ENCODE measurements at places on chromosomes 16 and 17.

DNA sequence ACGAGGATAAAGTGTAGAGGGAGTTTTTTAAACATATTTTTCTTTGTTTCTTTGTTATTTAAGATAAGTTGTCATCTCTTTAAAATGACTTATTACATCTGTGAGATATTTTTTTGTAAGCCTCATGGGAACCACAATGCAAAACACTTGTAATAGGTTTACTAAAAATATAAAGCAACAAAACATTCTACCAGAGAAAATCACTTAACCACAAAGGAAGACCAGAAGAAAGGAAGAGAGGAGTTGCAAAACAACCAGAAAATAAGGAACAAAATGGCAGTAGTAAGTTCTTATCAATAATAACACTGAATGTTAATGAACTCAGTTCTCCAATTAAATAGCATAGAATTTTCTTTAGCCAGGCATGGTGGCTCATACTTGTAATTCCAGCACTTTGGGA is 22.9 kb downstream of the DHRS7B start:
- no peak for DNase-seq

DNA sequence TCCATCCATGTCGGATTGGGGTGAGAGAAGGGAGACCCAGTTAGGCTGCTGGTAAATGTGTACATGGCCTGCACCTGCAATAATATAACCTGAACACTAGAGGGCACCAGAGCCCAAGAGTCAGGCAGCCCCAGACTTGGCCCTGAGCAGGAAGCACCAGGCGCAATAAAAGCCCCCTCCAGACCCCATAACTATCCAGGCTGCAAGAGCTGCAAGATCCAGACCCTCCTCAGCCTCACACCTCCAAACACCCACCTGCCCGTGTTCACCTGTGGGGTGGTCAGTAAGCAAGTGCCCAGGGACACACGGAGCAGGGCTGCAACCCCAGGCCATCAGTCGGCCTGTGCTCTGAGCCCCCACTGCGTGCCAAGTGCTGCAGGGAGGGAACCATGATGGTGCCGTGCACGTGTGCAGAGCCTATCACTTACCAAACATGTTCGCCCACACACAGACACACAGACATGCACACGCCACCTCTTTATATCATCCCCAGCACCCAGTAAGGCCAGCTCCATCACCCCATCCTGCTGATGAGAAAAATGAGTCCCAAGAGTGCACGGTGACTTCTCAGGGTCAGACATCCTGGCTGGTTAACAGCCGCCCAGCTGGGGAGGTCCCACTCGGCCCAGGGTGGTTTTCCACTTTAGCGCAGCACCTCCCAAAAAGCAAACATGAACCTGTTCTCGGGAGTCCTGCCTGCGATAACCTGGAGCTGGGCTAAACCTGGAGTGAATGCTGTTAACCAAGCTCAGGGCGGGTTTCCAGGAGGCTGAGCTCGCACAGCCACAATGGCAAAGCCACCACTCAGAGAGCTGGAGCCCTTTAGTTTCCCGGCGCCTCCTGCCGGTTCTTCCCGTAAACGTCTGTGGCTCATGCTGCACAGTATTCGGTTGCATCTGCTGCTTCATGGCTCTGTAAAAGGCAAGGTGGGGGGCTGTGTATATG is 439.8 kb downstream of the SOX9 start:
- DNase-seq = peak; percentile 9

GRCh38 chr17:52027081-52027480 is 131.4 kb downstream of the CA10 start:
- DNase-seq = no peak

- DNase-seq = peak; percentile 3
Measured at GRCh38 chr16:75566758-75567255, 628 bp downstream of the GABARAPL2 start.

- no peak for DNase-seq
Measured at GRCh38 chr17:32931686-32932085, 3.7 kb downstream of the TMEM98 start.

GRCh38 chr16:82657239-82657638 is 30.5 kb downstream of the CDH13 start:
- no peak for DNase-seq

GRCh38 chr16:51236583-51236982 is 85.5 kb upstream of the SALL1 start:
- DNase-seq = no peak

DNA sequence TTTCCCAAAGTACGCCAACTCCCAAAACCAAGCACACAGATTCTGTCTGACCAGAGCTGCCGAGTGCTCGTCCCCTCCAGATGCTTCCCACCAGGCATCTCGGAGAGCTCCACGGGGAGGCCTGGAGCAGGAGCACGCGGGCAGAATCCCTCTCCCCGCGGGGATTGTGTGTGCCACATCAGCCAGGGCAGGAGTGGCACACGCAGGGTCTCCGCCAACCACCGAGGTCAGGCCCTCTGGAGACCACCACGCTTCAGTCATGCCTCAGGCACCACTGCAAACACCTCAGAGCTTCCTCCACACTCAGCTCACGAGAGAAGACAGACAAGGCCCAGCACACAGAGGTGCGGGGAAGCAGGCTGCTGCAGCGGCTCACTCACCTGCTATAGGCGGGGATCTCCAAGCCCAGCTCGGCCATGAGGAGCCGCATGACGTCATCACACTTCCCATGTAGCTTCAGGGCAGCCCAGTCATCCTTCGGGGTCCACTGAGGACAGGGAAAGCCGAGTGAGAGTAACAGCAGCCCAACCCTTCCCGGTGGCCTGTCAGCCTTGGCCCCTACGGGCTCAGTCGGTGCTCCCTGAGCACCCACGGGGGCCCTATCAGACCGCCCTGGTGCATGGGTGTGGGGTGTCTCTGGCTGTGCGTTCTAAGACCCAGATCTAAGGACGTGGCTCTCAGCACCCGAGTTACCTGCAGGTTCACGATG is 2.3 kb upstream of the PCYT2 start:
- no peak for DNase-seq

- DNase-seq = no peak
Measured at GRCh38 chr16:962901-963814, 7.6 kb downstream of the LMF1 start.

DNA sequence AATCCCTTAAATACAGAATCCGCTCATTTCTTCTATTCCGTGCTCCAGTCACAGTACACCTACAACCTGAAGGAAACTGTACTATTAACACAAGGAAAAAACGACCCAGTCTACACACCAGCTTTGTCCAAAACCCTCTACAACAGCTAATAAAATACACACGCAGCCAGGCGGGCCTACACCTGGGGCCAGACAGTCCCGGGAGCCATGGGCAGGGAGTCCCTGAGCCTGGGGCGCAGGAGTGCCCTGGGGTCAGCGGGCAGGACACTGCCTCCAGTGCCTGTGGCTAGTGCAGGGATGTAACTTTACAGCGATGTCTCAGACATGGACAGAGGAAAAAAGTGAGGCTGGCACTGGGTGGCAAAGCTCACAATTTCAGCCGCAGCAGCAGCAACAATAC is 28.5 kb downstream of the GNPTG start:
- DNase-seq = no peak

- no peak for DNase-seq
Measured at GRCh38 chr17:79322211-79323123, 247.8 kb downstream of the ENGASE start.

DNA sequence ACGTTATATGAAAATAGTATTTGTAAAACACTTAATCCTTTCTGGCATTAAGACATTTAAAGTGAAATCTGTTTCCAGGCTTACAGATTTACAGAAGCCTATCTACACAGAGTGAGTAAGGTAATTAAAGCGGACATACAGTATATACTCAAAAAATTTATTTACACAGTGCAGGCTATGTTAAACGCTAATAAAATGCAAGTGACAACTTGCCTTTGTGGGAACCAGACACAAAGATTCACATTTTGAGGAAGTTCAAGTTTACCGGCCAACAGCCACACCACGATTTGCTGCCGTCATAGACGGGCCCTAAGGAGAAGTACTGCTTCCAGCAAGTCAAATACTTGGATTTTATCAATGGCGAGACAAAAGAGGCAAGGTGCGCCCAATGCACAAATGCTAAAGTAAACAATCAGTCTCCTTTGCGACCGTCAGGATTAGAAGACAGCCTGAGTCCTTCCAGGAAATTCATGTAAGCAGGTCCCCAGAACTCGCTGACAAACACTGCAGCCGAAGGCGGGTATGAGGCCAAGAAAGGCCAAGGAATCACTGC is 801 bp downstream of the VPS35 start:
- no peak for DNase-seq

GRCh38 chr16:30876867-30877266 is 17.0 kb downstream of the BCL7C start:
- no peak for DNase-seq

DNA sequence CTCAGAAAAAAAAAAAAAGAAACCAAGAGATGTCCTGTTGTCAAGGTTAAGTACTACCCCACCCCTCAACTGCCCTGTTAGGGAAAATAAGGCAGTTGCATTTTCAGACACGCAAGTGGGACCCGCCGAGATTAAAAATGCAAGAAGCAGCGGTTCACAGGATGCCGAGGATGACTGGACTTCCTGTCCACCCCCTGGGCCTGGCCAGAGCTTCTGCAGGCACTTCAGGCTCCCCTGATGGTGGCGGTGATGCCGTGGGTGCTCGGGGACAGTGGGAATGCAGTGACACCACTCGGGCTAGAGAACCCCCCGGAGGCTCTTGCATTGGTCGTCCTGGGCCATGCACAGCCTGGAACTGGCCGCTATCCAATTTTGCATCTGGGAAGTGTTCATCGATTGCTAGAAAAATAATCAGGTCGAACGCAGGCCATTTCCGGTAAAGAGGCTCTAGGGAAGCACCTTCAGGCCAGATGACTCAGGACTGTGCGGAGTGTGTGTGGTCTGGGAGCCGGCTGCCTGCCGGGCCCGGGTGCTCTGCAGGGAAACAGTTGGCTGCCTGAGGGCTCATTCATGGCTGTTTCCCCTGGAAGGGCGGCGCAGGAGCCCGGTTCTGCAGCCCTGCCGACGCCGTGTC is 13.4 kb upstream of the CRISPLD2 start:
- DNase-seq = no peak

DNA sequence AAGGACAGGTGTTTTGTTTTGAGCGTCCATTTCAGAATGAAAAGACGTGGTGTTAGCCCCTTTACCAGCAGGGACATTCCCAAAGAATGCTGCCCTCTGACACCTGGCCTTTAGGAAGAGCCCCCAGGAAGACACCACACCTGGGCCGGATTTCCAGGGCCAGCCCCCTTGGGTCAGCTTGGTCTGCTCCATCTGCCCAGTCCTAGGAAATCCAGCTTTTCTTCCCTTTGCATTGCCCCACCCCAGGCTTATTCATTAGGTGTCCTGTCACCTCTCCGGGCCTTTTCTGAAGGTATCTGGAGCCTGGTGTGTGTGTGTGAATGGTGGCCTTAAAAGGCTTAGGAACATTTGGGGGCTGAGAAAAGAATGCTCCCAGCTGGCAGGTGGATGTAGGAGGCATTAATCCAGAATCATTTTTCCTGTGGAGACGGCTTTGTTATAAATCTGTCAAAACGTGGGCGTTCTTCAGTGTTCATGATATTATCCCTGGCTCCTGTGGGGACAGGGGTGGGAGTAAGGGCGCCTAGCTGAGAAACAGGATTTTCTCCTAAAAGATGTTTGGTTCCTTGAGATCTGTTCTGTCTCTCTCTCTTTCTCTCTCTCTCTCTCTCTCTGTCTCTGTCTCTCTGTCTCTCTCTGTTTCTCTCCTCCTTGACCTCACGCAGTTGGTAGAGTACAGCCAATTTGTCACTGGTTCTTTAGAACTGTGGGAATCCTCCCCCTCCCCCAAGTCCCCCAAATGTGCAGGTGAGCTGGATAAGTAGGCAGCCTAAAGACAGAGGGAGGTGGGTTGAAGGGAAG is 84.0 kb downstream of the NTN1 start:
- no peak for DNase-seq

DNA sequence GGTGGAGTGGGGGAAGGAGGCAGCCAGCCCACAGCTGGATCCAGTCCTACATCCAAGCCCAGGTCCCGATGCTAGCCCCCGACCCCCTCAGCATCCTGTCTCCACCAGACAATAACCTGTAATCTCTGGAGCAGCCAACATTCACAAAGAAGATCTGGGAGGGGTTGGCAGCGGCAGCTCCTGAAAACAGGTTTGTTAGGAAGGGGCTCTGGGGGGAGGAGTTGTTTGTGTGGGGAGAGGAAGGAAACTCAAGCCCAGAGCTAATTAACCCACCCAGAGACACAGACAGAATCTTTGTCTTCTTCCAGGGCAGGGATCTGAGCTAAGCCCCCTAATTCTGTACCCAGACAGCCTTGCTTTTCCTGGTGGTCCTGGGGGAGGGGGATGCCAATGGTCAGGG is 4.6 kb upstream of the C17orf113 start:
- DNase-seq = no peak

- no peak for DNase-seq
Measured at GRCh38 chr16:30972872-30973271, 12.1 kb upstream of the HSD3B7 start.

- peak; percentile 60 for DNase-seq
Measured at GRCh38 chr16:4624827-4625559, 367 bp downstream of the MGRN1 start.

- DNase-seq = no peak
Measured at GRCh38 chr17:29256735-29257466, 10.2 kb downstream of the CRYBA1 start.

GRCh38 chr17:76946772-76947135 is 78.5 kb downstream of the MGAT5B start:
- no peak for DNase-seq

GRCh38 chr17:49148171-49148570 is 15.6 kb downstream of the B4GALNT2 start:
- DNase-seq = no peak

DNA sequence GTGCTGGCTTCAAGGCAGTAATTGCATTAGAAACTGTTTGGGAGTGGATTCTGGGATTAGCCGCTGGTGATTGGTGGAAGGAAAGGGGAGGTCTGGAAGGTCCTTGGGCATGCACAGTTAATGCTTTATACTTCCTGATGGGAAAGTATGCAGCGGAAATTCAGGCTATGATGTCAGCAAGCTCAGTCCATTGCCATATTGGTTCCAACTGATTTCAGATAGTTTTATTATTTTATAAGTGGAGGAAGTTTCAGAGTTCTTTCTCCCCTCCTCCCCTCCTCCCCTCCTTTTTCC is 8.1 kb upstream of the CMTR2 start:
- DNase-seq = no peak

- DNase-seq = no peak
Measured at GRCh38 chr17:40963838-40964237, 2.9 kb downstream of the KRT39 start.

- no peak for DNase-seq
Measured at GRCh38 chr17:13321951-13322701, 279.6 kb downstream of the HS3ST3A1 start.
